ENCODE measurements at places on chromosomes 5 and 9.

- peak; percentile 8 for DNase-seq
Observed at GRCh38 chr9:18143073-18143745, 330.7 kb upstream of the ADAMTSL1 start.

DNA sequence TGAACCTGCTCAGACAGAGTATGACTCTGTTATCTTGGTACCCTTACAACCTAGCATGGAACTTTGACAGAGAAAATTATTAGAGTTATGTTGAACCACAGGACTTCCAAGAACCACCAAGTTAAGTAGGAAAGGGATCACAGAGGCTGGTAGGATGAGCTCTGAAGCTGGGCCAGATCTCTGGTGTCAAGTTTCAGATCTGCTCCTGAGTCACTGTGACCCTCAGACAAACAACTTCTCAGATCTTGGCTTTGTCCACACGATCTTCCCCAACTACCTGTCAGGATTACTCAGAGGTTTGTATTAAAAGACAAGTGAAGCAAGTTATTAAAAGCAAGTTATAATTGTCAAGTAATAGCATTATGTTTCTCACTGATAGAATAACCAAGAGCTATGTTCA lies 189.0 kb downstream of the SEC61B start:
- peak; percentile 77 for DNase-seq

GRCh38 chr5:141935538-141935937 lies 11.9 kb downstream of the DELE1 start:
- no peak for DNase-seq

DNA sequence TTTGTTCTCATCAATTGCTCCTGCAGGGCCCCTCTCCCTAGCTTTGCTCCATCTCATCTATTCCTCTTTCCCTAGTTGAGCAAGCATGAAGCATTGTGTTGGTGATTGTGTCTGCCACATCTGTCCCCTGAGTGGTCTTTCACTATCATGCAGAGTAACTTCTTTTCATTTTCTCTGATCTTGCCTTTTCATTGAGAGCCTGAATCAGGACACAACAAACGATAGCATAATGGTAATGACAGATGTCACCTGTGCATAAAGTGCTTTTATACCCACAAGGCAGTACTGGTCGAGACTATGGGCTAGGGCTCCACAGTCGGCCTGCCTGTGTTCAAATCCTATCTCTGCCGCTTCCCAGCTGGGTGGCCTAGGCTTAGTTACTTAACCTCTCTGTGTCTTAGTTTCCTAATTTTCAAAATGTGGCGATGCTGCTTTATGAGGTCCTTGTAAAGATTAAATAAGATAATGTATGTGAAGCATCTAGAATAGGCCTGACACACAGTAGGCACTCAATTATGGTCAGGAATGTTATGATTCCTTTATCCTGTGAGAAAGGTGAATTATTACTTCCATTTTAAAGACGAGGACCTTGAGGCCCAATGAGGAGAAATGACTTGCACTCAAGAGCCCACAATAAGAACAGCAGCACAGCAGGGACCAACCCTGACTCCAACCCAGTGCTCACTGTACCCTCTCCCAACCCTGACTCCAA lies 137.1 kb upstream of the ZNF618 start:
- no peak for DNase-seq

GRCh38 chr9:115341426-115341825 lies 223.5 kb upstream of the TNC start:
- DNase-seq: no peak
